ENCODE measurements at places on chromosomes 7 and 10.
A peak's percentile ranks its signal among the peaks of the same experiment; 100 is the strongest.

- DNase-seq: no peak
Measured at GRCh38 chr7:33725111-33726025, 180.0 kb upstream of the BMPER start.

DNA sequence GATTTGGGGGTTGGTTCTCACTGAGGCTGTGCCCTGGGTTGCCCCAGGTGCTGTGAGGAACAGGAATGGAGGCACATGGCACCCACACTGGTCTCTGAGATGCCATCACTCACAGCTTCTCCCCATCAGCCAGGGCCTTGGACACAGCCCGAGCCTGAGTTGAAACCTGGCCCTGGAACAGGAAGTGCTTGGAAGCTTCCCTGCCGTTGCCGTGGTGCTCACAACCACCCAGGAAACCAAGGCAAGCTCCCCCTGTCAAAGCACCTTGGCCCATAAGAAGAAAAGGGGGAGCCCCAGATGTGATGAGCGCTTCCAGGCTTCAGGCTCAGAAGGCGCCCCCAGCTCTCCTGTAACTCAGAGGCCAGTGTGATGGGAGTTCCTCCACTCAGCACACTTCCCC lies at the start of gene BTBD16:
Gene BTBD16 (plus strand): TSS at position 221 of the 400 bp plus-strand sequence. CDS start 3,786 bp downstream, outside the sequence.
- DNase-seq: no peak

DNA sequence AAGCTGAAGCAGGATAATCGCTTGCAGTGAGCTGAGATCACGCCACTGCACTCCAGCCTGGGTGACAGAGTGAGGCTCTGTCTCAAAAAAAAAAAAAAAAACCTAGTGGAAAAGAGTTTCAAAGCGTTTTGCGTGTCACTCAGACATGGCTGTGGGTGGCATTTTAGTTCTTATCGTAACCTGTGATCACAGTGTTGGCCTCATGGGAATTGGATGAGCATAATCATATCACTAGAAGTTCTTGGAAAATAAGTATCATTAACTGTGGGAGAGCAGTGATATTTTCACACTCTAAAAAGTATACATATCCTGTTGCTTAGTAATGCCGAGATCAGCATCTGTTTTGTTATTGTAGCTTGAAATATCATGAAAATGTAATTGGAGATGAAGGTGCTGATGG lies 92.6 kb downstream of the CREM start:
- DNase-seq: no peak

DNA sequence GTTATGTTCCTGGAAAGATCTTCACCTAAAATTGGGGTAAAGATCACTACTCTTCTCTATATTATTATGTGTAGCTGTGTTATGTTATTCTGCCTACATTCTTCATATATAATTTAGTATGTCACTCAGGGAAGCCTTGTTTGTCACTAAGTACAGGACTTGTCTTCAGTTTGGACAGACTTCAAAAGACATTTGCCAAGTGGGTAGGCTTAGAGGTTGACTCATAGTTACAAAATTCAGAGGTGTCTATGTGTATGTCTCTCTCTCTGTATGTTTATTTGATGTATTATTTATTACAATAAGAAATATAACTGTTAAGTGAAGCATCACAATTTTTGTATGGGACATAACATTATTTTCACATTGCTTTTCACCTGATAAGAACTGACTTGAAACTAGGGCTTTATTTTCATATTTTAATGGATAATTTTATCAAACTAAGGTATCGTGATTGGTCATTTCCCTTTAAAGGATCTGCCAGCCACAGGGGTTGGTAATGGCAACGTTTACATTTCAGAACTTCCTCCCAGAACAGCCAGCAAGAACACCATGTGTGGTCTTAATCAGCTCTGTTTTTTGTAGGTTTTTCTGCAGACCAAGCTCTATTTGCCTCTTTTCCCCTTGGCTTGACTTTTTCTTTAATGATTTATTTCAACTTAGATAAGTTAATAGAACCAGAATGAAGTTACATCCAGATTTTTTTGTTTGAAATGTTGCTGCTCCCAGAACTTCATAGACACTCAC lies 262.1 kb upstream of the CACNA2D1 start:
- no peak for DNase-seq

DNA sequence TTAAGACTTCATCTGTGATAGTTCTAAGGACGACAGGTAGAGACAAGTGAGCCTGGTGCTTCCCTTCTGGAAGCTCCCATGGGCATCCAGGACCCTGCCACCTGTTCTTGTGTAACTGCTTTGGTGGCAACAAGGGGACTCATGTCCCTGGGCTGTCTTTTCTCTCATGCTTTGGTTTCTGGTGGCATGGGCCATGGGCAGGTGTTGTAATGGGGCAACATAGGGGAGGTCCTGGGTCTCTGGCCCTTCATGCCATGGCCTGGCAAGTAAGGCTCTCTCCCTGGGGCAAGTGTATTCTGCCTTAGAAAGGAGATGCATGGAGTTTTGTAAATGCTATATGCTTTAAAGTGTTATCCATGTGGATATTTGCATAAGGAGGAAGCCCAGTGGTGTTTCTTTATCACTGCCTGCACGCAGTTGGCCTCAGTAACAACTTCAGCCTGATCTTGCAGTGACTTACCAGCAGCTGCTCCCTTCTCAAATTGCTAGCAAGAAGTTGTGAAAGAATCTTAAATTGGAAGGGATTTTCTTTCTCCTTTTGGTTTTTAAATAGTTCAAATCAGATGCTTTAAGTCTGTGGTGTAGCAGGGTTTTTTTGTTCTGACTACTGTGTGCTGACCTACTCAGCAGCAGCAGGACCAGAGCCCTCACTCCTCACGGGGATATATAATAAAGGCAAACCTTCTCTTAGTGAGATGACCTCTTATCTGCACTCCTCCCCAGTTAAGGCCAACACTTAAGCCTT lies 39.9 kb downstream of the OGDH start:
- DNase-seq: no peak

- DNase-seq: no peak
Measured at GRCh38 chr10:101940916-101941315, 97.3 kb upstream of the KCNIP2 start.

DNA sequence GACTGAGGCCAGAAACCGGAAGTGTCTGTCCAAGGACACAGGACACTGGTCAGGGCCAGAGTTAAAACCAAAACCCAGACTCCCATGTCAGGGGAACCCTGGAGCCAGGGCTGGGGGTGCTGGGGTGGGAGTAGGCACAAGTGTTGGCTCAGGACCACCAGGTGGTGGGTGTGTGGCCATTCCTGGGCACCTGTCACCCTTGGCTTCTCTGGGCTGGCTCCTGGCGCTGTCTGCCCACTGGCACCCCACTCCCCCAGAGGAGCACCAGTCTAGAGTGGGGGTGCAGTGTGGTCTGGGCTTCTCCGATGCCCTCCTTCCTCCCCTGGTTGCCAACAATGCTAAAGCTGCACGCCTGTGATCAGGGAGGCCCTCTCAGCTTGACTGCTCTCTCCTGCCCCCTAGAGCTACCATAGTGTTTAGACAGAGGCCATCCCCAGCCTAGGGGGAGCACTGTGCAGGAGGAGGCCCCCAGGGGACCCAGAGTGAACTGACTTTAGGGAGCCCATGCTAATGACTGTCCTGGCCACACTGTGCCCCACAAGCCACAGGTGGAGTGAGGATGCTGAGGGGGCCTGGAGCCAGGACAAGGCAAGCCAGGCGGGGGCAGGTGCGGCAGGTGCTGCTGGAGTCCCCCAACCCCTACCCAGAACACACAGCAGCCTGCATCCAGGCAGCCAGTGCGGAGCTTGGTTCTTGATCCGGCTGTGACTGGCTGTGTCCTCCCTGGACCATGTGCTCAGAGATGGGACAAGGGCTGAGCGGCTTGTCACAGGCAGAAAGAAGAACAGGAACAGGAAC lies 11.0 kb downstream of the RASGEF1A start:
- peak; percentile 67 for DNase-seq

DNA sequence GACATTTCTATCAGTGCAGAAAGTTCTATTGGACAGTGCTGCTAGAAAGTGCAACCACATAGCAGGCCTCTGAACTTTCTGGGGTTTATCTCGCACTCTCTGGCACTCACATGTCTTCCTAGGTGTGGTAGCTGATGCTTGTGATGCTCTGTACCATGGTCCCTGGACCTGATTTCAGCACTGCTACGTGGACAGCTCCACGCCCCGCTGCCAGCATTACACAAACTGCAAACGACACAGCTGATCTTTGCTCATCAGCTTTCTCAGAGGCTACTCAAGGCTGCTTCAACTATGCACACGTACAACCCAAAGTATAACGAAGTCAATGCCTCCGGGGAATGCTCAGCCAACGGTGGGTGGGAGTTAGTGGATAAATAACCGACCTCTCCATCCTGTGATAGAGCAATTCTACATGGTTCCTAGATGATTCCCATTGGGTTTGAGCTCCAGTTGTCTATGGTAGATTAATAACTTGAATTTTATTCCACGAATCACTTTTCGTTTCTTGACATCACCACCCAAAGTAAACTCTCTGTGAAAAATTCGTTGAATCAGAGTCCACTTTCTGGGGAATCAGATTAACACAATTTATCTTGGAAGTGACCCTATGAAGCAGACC lies 302.5 kb downstream of the ACTR3B start:
- DNase-seq: no peak

DNA sequence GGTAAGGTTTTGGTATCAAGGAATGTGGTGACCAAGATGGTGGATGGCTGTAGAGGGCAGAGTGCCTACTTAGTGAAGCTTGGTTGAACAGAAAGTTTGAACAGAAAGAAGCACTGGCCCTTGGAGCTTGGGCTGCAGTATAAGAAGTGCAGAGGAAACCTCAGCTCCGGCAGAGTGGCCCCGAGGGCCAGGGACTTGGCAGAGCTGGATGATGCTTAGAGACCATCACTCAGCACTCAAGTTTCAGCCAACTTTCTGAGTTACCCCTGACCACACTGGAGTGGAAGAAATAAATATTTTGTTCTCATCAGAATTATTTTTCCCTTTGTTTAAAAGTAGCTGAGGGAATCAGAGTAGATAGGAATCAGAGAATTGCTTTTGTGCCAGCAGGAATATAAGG lies 336.7 kb downstream of the C7orf25 start:
- DNase-seq: no peak

GRCh38 chr10:65033957-65034356 lies 1512.8 kb downstream of the REEP3 start:
- no peak for DNase-seq

- no peak for DNase-seq
Measured at GRCh38 chr10:95485056-95485844, 75.9 kb downstream of the SORBS1 start.

GRCh38 chr10:108090476-108091215 lies 926.1 kb upstream of the SORCS1 start:
- DNase-seq: no peak

GRCh38 chr10:48317321-48317990 lies 11.0 kb downstream of the MAPK8 start:
- no peak for DNase-seq

GRCh38 chr7:27122077-27122910 lies 8.3 kb downstream of the HOXA4 start:
- DNase-seq: no peak

- DNase-seq: no peak
Measured at GRCh38 chr10:25966844-25967243, 32.8 kb downstream of the MYO3A start.

DNA sequence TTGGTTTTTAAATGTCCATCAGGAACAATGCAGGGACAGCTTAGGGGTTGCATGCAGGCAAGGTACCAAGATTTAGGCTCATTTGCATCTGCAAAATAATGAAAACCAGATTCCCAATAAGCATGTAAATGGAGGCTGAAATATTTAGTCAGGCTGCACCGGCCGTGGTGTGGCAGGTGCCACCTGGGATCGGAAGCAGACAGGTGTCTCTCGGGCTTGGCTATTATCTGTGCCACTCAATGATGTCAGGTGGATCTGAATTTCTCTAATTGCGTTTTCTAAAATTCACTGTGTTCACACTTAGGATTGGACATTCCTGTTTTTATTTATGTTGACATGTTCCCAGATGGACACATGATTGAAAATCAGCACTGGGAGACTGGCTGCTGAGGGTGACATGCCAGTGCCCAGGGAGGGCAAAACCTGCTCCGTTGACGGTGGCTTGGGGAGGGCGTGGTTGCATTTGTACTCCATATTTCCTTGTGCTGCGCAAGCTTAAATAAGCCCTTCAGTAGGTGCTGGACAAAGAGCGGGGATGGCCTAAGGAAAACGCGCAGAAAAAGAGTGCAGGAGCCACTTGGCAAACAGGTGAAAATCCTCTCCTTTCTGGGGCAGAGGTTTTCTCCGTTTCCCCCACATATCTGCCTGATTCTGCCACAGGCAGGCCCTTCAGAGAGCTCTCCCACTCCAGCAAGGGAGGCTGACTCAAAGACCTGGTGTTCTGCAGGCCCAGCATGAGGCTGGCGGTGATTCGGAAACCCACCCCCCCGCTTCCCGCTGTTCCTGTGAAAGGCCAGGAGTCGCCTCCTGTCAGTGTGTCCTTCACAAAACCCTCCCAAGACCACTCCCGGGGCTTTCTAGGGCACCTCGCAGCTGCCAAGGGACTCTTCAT lies 142.5 kb downstream of the WDR37 start:
- DNase-seq: no peak

DNA sequence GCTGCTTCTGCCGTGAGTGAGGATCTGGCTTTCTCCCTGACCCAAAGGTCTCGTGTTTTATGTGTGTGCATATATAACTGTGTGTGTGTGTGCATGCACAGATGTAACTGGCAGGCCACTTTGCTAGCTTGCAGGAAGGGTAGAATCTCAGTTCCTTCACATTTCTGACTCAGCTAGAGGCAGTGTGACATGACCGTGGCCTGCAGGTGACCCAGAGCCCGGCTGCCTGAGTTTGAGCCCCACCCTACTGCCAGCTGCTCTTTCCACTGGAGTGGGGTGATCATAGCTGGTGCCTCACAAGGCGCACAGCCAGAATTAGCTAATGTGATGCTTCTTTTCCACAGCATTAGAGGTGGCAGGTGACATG lies 9.3 kb upstream of the MYL7 start:
- DNase-seq: no peak

- no peak for DNase-seq
Measured at GRCh38 chr10:32952541-32953276, 5.3 kb downstream of the ITGB1 start.

DNA sequence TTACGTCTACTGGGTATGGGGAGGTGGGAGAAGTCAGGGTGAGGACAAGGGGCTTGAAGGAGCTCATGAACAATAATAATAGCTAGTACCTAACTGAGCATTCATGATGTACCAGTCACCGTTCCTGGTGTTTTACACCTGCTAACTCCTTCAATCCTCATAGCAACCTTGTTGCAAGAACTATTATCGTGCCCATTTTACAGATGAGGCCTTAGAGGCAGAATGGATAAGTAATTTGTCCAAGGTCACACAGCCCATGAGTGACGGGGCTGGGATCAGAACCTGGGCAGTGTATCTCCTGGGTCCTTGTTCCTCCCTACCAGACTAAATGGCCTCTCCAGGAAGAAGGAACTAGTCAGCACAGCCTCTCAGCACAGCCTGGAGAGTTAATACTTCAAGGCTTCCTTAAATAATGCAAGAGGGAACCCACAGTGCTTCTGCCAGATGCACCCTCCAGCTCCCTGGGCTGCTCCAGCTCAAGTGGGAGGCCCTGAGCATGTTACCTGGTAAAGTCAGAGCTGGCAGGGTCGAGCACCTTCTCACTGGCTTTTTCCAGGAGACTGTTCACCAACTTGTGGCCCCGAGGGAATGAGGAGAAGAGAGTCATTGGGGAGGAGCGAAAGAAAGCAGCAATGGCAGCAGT lies 28.8 kb downstream of the RRP12 start:
- DNase-seq: no peak

GRCh38 chr7:25895792-25896171 lies 256.2 kb upstream of the NFE2L3 start:
- no peak for DNase-seq

Data from CD4-positive, alpha-beta T cell treated with Interleukin-10 for 1 hour (primary cell).